ENCODE measurements at places on chromosomes 1 and 21. TPM values are rescaled to one million over a fixed set of nuclear protein-coding genes. Genes with fewer than 3 reads are reported as not detected.

- H3K4me3 ChIP-seq, result no peak overlapping the region
- H3K27me3 ChIP-seq, result peaks cover 9% of the 10 kb centered on the region
- H3K36me3 ChIP-seq, result no peaks in the 10 kb centered on the region
- H3K27ac ChIP-seq, result no peak overlapping the region
- H3K4me1 ChIP-seq, result peaks cover 8% of the 10 kb centered on the region
- peak; percentile 96 for DNase-seq
Observed at GRCh38 chr1:22689505-22689904, 21.1 kb upstream of the EPHB2 start.

DNA sequence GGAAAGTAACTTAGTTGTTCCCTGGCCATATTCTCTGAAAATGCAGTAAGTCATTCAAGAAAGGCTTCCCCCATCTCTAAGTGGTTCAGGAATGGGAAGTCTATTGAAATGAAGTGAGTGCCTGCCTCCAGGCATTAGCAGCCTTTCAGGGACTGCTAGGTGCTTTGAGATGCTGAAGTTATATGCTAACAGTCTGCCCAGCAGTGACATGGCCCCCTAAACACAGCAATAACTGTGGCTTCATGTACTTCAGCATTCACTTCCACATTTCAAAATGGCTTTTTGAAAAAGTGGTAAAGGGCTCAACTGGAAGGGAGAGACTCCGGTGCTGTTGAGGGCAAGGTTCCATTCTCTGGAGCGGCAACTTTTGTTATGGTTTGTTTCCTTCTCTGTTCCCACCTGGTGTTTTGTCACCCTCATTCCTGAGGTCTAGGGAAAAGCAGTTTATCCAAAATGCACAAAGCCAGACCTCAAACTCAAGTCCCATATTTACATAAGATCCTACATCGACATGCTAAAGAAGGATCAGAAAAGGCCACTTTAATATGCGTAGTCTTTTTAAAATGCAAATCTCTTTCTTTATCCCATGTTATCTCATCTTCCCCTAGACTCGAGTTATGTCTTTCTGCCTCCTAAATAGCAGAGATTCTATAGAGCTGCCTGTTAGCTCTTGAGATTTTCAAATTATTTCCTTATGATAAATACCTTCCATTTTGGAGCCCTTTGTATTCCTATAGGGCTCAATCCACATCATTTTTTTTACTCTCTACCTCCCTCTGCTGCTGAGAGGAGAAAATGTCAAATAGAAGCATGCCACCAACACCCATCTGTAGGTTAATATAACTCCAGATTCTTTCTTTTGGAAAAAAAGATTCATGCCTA is 34.2 kb upstream of the LRRC8C start:
- DNase-seq, result no peak
- H3K4me3 ChIP-seq, result no peak overlapping the region
- H3K4me1 ChIP-seq, result peaks cover 6% of the 10 kb centered on the region

DNA sequence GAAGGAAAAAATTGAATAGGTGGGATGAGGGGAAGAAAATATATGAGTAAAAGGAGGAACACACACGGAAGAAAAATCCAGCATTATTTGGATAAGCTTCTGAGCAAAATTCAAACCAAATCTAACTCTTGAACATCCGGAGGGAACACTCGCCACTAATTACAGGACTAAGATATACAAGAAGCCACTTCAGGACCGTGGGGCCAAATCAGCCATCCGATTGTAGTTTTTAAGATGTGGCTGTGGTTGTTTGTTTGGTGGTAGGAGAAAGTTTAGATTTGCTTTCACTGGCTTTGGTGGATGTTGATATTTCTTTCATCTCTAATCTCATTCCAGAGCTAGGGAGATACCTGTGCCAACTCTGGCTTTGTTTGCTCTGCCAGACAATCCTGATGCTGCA is 43.7 kb upstream of the ADAMTS1 start:
- no peaks in the 10 kb centered on the region for H3K36me3 ChIP-seq
- H3K27ac ChIP-seq, result no peak overlapping the region
- DNase-seq, result peak; percentile 17
- H3K4me3 ChIP-seq, result no peak overlapping the region
- no peaks in the 10 kb centered on the region for H3K27me3 ChIP-seq
- H3K4me1 ChIP-seq, result no peaks in the 10 kb centered on the region

- DNase-seq, result no peak
- no peak overlapping the region for H3K27ac ChIP-seq
- no peaks in the 10 kb centered on the region for H3K36me3 ChIP-seq
- H3K27me3 ChIP-seq, result no peaks in the 10 kb centered on the region
- H3K4me1 ChIP-seq, result no peaks in the 10 kb centered on the region
Observed at GRCh38 chr1:81554108-81554507, 246.6 kb upstream of the ADGRL2 start.

GRCh38 chr1:66938613-66939012 is 13.8 kb downstream of the MIER1 start:
- peaks cover 5% of the 10 kb centered on the region for H3K36me3 ChIP-seq
- no peaks in the 10 kb centered on the region for H3K27me3 ChIP-seq
- H3K4me1 ChIP-seq, result peaks cover 36% of the 10 kb centered on the region

- no peak overlapping the region for H3K4me3 ChIP-seq
- no peak for DNase-seq
- no peak overlapping the region for H3K27ac ChIP-seq
Observed at GRCh38 chr21:42269386-42269785, 45.8 kb downstream of the TFF3 start.

DNA sequence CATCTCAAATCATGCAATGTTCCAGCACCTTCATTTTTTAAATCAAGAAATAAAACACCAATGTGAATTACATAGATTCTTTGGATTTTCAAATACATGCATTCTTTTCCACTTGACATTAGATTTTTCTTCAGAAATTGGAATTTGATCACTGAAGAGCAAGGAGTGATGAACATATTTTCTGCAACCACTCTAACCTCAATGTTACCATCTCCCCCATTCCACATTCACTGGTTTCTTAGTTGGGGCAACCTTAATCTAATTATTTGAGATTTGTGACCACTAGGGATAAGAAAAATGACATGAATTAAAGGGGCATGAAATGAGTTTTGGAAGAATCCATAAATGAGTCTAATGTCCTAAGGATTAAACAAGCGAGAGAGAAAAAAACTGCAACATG is 168.7 kb upstream of the NR5A2 start:
- no peaks in the 10 kb centered on the region for H3K4me1 ChIP-seq
- no peaks in the 10 kb centered on the region for H3K27me3 ChIP-seq
- DNase-seq, result no peak
- H3K27ac ChIP-seq, result no peak overlapping the region
- no peak overlapping the region for H3K4me3 ChIP-seq

- no peak for DNase-seq
- no peak overlapping the region for H3K4me3 ChIP-seq
- peaks cover 6% of the 10 kb centered on the region for H3K36me3 ChIP-seq
- H3K27ac ChIP-seq, result no peak overlapping the region
Observed at GRCh38 chr1:39214998-39215873, 10.7 kb downstream of the MACF1 start.

SPRR2G gene
- not detected for total RNA-seq

TBX15 gene
- 38.0 TPM for total RNA-seq

KCNN3 gene
- total RNA-seq, result under 0.01 TPM

MCOLN2 gene
- 0.88 TPM for total RNA-seq

C1orf141 gene
- total RNA-seq, result not detected

ABCA4 gene
- total RNA-seq, result under 0.01 TPM
